ENCODE measurements at places on chromosomes 12 and 14.

GRCh38 chr12:108146035-108146893, 17.2 kb downstream of the WSCD2 start:
- no peak for DNase-seq

- DNase-seq, result no peak
Observed at GRCh38 chr12:54697851-54698250, 49.7 kb upstream of the DCD start.

GRCh38 chr14:94009767-94010166, 12.7 kb downstream of the CCDC197 start:
- no peak for DNase-seq

DNA sequence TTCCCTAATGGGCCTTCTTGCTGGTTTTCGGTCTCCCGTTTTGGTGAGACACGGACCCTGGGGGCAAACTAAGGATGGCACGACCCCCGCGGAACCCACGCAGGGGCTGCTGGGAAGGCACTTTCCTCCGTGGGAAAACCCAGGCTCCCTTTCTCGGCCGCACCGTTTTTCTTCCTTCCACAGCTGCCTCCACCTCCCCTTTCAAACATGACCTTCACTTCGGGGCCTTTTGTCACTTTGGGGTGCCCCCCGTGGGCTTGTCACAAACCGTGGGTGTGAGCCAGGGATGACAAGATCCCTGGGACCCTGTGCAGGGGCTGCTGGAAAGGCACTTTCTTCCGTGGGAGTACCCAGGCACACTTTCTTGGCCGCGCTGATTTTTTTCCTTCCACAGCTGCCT, 268.7 kb downstream of the ALG10 start:
- no peak for DNase-seq

- DNase-seq, result no peak
Observed at GRCh38 chr14:91636604-91637003, 95.3 kb downstream of the CATSPERB start.

- DNase-seq, result no peak
Observed at GRCh38 chr12:124031058-124031457, 58.0 kb downstream of the ZNF664 start.

DNA sequence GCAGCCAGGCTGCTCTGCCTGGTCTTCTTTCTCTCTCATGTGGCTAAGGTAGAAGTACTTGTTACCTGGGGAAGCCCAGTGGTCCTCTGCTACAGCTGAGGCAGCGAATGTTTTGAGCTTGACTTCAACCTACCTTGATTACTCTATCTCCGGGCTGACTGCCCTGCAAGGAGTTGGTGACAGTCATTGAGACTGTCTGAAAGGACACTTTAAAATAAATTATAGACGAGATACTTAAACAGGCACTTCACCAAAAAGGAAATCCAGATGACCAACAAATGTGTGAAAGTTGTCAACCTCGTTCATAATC, 474 bp upstream of the CIT start:
- DNase-seq, result no peak

DNA sequence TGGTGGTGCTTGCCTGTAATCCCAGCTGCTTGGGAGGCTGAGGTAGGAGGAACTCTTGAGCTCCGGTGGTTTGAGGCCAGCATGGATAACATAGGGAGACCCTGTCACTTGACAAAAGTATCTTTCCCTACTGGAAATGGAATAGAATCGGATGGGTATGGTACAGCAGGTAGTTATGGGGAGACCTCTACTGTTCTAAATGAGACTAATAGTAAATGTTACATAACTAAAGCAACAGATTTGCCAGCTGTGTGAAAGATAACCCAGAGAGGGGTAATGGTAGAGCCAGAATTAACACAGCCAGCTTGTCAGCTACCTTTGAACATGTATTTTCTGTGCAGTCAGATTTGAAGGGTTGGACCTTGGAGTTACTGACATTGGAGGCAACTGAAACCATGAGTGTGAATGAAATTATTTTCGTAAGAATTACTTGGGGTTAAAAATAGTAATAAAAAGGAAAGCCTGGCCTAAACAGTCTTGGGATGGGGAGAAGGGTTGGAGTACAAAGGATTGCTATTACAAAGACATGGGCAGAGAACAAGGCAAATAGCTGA, 21.7 kb upstream of the NUP107 start:
- no peak for DNase-seq

DNA sequence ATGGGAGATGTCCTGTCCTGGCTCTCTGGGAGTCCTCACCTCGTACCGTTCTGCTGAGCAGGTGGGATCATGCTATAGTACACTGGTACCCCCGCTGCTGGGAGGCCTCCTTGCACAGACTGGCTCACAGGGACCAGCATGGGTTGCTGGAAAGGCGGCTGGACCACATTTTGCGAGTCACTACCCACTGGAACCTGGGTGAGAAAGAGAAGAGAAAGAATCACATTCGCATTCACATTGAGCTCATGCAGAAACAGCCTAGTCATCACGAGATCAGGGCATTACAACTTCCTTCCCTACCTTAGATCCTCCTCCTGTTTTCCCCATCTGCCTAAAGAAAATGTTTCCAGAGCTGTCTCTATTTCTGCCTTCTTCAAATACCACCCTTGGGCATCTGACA, 17.3 kb upstream of the STAC3 start:
- no peak for DNase-seq

- no peak for DNase-seq
Observed at GRCh38 chr12:57834086-57834876, 12.2 kb downstream of the CTDSP2 start.

- DNase-seq, result no peak
Observed at GRCh38 chr14:36215217-36215598, 38.7 kb upstream of the PTCSC3 start.

- DNase-seq, result no peak
Observed at GRCh38 chr14:68951035-68951797, 27.9 kb downstream of the ACTN1 start.

GRCh38 chr14:61661471-61662400, 33.6 kb upstream of the HIF1A start:
- no peak for DNase-seq

DNA sequence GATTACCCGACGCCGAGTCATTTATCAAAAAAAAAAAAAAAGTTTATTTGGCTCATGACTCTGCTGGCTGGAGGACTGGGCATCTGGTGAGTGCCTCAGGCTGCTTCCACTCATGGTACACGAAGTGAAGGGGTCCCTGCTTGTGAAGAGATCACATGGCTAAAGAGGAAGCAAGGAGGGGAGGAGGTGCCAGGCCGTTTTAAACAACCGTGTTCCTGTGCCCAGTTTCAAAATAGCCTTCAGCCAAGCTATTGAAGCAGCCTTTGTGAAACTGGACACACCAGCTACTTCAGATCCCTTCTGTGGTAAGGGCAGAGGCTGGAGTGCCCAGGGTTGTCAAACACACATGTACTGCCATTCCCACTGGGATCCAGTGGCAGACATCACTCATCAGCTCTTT, 7.6 kb downstream of the POP5 start:
- no peak for DNase-seq

DNA sequence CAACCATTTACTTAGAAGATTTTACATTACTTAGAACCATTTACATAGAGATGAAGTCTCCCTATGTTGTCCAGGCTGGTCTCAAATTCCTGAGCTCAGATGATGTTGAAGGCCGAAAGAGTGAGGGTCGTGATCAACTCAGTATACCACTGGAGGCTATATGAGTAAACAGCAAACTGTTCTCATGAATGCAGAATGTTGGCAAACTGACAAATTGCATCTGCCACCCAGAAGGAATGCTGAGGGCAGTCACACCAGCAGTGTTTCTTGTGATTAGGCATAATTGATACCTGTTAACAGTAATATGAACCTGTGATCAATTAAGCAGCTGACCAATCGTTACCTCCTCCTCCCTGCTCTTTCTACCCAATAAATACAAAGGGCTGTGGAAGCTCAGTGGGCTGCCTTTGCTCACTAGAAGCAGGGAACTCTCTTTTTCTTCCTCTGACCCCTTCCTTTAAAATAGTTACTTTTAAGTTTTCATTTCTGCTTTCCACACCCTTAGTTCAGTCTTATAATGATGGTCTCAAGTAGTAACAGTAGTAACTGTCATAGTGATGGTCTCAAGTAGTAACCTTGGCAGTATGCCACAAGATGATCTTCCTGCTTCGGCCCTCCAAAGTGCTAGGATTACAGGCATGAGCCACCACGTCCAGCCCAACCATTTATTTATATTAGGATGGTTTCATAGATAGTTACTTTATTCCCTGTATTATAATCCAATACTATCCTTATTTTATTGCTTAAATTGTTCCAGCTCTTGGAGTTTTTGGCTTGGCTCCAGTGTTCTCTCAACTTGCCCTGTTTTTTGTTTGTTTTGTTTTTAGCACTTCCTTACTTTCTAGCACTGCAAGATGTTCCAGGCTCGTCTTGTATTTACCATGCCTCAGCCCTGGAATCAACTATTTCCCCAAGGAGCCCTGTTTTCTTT, 25.8 kb downstream of the LIMA1 start:
- DNase-seq, result no peak

DNA sequence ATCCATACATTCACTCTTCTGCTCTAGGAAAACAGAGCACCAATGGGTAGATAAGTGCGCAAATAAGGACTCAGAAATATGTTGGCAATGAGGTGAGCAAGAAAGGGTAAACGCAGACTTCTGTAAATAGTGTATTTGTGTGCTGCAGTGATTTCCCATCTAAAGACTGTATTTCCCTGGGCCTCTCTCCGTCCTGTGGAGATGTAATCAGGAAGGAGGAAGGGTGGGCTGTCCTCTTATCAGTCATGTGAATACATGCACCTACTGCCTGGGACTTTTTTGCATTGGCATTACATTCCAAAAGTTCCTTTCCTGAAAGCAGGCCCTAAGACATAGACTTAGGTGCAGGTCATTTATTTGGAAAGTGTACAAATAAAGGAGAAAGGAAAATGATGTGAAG, 114.5 kb downstream of the OTOGL start:
- DNase-seq, result no peak

DNA sequence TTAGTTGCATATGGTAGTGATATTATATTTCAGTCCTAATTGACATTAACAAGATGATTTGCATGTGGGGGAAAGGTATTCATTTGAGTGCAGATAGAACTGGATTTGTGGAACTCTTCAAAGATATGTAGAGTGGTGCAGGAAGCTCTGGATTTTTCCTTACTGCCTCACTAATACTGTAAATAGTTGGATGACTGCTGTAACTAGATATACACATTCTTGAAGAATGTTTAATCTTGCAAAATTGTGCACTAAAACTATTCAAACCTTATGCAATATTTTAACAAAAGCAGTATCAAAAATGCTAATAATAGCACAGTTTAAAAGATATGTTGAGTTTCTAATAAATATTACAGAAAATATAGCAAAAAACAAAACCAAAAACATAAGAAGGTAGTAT, 43.1 kb upstream of the ATF7IP start:
- DNase-seq, result no peak

GRCh38 chr14:91232052-91232451, 12.5 kb downstream of the GPR68 start:
- DNase-seq, result no peak

GRCh38 chr14:69666112-69666511, 54.7 kb downstream of the SUSD6 start:
- no peak for DNase-seq

GRCh38 chr14:80536456-80536855, 325.2 kb upstream of the DIO2 start:
- DNase-seq, result no peak

- no peak for DNase-seq
Observed at GRCh38 chr12:130686511-130686991, 29.5 kb downstream of the RIMBP2 start.

GRCh38 chr12:53052419-53053217, 2.8 kb downstream of the TNS2 start:
- DNase-seq, result no peak

DNA sequence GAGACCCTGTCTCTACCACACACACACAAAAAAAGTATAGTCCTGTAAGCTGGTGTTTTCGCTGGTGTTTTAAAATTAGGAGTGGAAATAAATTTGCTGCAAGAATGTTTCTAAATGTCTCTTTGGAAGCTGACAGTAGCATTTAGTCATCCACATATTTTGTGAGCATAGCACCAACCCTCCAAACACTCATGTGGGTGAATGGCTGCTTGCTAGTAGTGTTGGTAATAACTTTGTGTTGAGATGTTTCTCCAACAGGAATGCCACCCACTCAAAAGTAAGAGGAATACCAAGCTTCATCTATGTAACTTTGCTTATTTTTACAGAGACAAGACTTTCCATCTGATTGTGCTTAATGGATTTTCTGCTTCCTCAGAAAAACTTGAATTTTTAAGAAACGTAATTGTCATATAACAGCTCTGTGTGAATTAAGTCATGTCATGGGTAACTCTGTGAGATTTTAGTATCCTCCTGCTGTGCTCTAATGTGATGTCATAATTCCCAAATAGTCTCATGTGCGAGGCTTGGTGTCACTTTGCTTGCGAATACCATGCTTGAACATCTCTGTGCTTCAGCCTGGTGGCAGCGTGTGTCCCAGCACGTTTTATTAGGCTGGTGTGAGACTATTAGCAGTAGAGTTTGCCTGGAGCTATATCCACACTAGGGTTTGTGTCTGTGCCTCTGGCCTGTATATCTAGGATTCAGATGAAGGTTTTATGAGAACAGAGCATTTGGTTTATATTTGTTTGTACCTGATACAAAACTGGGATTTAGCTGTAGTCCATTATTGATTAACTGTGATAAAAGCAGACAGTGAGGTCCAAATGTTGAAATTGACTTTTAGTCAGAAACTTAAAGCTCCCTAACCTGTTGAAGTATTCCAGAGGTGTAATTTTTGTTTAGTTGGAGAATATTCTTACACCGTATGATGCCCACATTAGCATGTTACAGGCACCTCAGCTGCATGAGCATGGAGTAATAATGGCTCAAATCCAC, 80.5 kb downstream of the FBXW8 start:
- no peak for DNase-seq

- no peak for DNase-seq
Observed at GRCh38 chr14:87916103-87916885, 76.7 kb downstream of the GALC start.

- DNase-seq, result no peak
Observed at GRCh38 chr14:94653321-94653720, 41.1 kb downstream of the SERPINA3 start.

- no peak for DNase-seq
Observed at GRCh38 chr14:74574706-74575105, 37.3 kb downstream of the LTBP2 start.
